CD4-positive, CD25-positive, alpha-beta regulatory T cell (primary cell): ENCODE measurements at places on chromosomes 7 and 10.

DNA sequence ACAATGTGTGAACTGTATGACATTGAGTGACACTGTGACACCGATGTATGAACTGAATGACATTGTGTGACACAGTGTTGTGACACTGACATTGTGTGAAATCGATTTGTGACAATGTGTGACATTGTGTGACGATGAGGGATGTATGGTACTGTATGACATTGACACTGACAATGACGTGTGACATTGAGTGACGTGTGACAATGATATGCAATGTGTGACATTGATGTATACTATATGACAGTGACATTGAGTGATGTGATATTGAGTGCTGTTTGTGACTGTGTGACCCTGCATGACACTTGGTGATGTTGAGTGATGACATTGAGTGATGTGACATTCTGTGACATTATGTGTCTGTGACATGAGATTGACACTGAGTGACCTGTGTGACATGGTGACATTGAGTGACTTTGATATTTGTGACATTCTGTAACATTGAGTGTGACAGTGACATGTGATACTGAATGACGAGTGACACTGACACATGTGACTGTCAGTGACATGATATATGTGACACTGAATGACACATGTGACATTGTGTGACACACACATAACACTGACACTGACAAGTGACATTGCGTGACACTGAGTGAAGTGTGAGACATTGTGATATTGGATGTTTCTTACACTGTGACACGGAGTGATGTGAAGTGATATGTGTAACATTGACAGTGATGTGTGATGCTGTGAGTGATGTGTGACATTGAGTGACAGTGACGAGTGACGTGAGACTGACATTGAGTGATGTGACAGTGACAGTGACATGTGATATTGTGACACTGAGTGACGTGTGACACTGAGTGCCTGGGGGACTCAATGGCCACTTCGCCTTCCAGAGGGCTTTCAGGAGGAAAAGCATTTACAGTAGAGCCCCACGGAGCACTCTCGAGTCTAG lies 167.5 kb downstream of the PRKAG2 start:
- DNase-seq: no peak

GRCh38 chr7:115078386-115078785 lies 156.5 kb downstream of the MDFIC start:
- no peak for DNase-seq

DNA sequence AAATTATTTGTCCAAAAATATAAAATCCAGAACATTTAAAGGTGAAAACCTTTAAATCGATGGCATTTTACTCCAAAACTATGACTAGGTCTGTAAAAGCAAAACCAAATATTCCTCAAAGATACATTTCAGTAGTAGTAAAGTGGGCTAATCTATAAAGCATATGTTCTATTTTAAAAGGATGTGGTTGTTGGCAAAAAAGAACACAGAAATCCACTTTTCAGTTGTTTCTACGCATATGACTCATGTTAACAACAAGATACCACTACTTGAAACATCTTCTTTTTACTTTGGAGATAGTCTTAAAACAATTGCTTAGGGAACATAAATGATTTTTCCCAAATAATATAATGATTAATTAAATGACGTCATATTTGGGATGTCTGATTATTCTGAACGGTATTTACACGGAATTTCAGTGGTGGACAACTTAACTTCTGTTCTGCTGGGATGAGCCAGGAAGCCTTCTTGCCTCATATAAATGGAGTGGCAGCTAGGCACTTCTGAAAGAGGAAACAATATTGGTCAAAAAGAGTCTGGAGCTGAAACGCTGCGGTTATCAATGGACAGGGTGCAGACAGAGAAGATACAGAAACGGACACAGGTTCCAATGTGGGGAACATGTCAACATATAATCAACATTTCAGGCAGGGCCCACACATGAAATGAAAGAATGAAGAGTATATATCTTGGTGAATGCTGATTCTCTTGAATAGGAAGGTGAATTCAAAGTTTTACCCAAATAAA lies 78.5 kb downstream of the ETV1 start:
- peak; percentile 6 for DNase-seq

GRCh38 chr10:31947144-31947926 lies 18.7 kb upstream of the ARHGAP12 start:
- DNase-seq: no peak

DNA sequence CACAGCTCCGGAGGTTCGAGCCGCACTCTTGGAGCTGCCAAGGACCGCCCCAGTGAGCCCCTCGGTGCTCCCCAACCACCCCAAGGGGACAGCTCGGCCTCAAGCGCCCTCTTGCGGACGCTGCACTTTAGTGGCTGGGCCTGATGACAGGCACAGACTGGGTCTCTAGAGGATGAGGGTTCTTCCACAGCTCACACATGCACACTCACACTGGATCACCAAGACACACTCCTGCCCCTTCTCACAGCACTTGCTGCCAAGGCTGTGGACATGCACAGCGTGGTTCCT lies 2.1 kb downstream of the RET start:
- DNase-seq: no peak

GRCh38 chr10:91167406-91167805 lies 53.1 kb upstream of the PCGF5 start:
- no peak for DNase-seq

GRCh38 chr10:95309958-95310357 lies 19.2 kb upstream of the PDLIM1 start:
- DNase-seq: no peak

DNA sequence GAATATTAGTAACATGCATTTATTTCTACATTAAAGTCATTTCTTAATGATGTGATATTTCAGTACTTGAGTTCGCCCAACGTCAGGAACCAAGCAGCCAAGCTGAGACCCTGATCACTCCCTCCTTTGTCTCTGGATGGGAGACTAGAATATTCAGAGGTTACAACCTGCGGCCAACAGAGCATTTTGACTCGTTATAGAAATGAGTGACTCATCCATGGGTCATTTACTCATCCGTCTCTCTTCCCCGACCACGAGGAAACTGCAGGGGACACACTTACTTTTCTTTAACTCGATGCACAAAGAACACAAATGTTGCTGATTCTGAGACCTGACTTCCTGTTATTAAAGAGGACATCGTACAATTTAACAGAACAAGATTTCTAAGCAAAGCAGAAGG lies 343.3 kb downstream of the FRMD4A start:
- DNase-seq: no peak

GRCh38 chr10:5285186-5285585 lies 79.6 kb upstream of the UCN3 start:
- no peak for DNase-seq

DNA sequence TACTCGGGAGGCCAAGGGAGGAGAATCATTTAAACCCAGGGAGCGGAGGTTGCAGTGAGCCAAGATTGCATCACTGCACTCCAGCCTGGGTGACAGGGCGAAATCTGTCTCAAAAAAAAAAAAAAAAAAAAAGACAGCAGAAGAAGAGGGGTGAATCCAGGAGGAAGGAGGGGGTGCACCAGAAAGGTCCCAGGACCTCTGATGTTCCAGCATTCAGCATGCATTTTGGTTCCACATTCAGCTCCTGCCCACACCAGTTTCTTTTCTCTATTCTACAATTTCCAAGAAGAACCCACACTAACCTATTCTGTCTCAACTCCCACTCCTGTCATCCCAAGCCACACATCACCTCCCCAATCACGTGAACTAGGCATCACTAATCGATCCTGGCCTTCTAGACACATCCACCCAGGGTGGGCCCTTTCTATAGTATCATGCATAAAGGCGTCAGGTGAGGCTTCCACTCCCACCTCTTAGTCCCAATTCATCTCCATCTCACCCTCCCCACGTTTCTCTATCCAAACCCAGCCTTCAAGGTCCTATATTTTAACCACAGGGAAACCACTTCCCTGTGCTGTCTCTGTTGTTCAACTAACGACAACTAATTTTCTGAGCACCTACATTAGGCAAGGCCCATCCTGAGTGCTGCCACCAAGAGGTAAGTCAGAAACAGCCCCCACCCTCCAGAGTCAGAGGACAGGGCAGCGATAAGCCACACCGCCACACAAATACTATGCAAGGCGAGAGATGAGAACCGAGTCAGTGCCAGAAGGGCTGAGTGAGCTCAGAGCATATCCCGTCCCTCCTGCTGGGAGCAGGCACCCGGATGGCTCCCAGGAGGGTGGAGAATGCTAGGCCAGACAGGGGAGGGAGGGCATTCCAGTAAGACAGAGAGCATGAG lies 2.2 kb downstream of the ANXA11 start:
- peak; percentile 89 for DNase-seq

DNA sequence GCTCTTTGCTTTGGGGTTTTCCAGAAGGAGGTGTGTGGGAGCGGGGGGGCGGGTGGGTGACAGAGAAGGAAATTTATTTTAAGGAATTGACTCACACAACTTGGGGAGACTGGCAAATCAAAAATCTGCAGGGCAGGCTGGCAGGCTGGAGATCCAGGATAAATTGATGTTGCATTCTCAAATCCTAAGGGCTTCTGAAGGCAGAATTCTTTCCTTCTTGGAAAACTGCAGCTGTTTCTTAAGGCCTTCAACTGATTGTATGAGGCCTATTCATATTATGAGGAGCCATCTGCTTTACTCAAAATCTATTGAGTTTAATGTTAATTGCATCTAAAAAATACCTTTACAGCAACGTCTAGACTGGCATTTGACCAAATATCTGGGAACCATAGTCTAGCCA lies 1528.8 kb upstream of the LRRTM3 start:
- no peak for DNase-seq

- DNase-seq: no peak
Measured at GRCh38 chr7:138684340-138684739, 16.8 kb downstream of the SVOPL start.

DNA sequence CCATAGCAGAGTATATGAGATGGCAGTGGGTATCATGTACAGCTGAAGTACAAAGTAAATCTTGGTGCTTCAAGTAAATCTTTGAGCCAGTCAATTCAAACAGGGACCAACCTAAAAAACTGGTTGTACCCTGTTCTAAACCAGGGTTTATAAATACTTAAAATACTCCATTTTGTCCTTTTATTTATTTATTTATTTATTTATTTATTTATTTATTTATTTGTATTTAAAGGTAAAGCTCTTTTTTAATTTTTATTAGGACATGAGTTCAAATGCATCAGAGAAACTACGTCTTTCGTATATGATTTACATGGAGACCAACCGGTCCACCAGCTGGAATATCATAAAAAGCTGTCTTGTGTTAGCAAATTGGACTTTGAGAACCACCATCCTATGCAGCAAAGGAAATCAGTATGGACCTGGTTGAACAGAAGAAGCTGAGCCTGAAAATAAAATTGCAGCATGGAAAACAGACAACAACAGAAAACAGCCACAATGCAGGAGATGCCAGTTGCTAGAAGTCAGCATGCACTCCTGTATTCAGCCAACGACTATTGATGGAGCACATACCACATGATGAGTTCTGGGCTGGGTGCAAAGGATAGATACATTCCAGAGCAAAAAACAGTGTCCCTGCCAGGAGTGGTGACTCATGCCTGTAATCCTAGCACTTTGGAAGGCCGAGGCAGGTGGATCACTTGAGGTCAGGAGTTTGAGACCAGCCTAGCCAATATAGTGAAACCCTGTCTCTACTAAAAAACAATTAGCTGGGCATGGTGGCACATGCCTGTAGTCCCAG lies 60.0 kb downstream of the PLXNA4 start:
- no peak for DNase-seq

DNA sequence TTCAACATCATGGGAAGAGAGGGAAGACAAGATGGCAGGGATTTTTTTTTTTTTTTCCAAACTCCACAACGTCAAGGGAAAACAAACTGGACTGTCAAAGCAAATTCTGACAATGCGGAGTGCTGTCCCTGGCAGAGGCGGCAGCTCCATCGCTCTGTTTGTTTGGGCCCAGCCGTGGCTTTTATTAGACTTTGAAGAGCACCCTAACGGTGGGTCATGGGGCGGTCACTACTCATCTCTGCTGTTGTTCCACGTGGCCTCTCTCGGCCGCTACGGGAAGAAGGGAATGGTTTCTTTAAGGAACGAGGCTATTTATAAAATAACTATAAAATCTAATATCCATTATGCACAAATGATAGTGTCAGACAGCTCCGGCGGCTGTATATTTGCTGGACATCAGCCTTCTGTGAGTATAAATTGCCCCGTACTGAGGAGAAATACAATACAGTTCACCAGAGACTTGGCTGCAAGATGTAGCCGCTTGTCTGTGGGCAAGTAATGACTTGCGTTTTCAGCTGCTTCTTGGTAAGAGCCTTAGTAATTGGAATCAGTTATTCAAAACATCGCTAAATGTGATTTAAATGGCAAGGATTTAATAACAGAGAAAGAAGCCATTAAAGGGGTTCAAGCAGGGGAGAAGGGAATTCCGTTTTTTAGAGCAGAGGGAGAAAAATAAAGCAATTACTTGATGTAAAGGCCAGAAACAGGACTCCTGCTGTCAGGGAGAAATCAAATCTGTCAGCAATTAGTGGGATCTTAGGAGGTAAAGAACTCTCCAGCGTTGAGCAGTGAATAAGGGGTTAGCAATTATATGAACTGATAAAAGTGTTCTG lies 61.7 kb upstream of the RAB11FIP2 start:
- DNase-seq: no peak

- DNase-seq: no peak
Measured at GRCh38 chr7:133015888-133016287, 66.0 kb downstream of the CHCHD3 start.

GRCh38 chr7:99514050-99514449 lies 9.6 kb downstream of the ZKSCAN5 start:
- no peak for DNase-seq

GRCh38 chr10:103013416-103013815 lies 95.3 kb downstream of the CNNM2 start:
- no peak for DNase-seq

DNA sequence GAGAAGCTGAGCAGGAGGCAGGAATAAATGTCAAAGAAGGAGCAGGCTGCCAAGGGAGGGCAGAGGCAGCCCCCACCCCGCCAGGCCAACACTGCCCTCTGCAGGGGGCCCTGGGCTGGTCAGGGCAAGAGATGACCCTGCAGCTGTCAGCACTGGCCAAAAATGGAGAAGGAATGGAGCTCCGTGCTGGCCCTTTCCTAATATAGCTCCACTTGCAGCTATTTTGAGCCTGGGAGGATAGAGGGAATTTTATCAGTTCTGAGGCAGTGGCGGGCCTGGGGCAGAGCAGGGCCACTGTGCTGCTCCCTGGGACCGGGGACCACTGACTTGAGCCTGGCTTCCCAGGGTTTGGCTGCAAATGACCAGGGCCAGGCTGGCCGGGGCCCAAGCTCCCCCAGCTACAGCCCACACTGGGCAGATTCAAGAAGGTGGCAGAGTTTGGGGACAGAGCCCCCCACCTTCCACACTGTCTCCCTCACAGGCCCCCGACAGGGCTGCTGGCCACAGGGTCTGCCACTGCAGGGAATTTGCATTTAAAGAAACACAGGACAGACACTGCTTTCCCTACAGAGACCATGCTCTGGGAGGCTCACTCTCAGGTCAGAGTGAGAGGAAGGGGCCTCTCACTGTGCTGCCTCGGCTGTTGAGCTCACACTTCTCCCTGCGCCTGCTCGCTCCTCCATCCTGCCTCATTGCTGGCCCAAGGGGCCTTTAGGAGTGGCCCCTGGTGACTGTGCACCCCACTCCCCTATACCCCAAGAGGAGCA lies 16.2 kb downstream of the LDB3 start:
- no peak for DNase-seq
